SK-N-MC (cell line): ENCODE measurements at places on chromosomes 4 and X.

GRCh38 chrX:84830836-84831235 lies 172.8 kb upstream of the APOOL start:
- no peak for DNase-seq

GRCh38 chr4:26433556-26433955 lies 56.7 kb downstream of the CCKAR start:
- no peak for DNase-seq

DNA sequence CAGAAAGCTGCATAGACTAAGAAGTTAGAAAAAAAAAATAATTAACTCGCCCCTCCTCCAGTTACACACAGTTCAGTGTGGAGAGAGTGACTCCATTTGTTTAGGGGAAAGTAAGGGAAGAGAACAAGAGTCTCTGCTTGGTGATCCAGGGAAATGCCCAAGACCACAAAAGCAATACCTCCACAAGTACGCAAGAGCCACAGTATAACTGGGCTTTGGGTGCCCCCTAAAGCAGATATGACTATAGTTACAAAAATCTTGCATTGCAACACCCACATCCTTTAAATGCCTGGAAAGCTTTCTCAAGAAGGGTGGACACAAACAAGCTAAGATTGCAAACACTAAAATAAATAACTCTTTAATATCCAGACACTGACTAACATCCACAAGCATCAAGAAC lies 164.2 kb upstream of the NRK start:
- DNase-seq, result no peak

- no peak for DNase-seq
Observed at GRCh38 chr4:152528060-152528459, 7.8 kb downstream of the FBXW7 start.

DNA sequence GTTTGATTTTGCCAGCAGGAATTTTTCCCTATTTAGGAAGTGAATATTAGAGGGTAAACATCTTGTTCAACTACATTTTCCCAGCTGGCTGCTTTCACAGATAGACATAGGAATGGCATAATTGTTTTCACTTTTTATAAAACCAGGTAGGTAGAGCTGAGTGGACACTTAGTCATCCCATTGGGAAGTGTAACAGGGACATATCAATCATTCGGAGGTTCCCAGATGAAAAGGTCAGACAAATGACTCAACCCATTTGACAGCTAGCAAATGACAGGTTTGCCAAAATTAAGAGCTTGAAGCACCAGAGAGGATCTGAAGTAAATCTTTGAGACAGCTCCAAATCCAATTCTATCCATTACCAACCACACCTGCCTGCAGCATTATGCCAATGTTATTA lies 205.3 kb downstream of the SLC39A8 start:
- no peak for DNase-seq

GRCh38 chr4:183057255-183057654 lies 41.8 kb upstream of the WWC2 start:
- no peak for DNase-seq

DNA sequence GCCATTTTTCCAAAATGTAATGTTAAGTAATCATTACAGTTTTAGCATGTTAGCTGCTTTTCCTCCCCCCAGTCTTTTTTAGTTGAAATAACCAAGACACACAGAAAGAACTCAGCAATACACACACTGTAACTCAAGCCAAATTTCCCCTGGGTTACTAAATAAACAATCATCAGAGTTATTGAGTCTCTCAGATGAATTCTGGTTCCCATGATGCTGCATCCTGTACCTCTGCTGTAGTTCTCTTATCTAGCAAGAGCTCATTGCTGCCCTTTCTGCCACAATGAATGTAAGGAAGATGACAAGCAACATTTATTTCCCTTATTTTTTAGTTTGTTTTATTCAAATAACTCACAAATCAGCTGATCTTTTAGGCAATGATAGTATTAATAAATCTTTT lies 185.1 kb downstream of the ARHGAP6 start:
- no peak for DNase-seq

GRCh38 chr4:143417679-143418403 lies 81.2 kb downstream of the GAB1 start:
- DNase-seq, result no peak

GRCh38 chr4:90122355-90122748 lies 4.8 kb upstream of the CCSER1 start:
- no peak for DNase-seq

- no peak for DNase-seq
Observed at GRCh38 chrX:16869393-16870094, 618 bp downstream of the RBBP7 start.

DNA sequence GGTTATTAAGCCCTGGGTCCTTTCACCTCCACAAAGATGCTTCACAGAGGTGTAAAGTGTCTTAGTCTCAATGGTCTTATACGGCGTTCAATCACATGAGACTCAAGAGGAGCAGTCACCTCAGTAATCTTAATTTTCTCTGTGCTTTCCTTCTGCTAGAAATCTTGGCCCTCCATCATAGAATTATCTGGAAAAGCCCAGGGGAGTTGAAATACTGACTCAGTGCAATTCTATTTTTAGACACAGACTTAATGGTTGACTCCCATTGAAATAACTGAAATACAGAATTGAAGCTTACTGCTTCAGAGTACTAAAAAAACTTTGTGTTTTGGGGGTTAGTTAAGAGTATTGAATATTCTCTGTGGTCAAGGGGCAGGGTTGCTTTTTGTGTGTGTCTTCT lies 94.5 kb upstream of the IL15 start:
- no peak for DNase-seq

- DNase-seq, result no peak
Observed at GRCh38 chr4:180169394-180169793, 2073.8 kb upstream of the TENM3 start.

DNA sequence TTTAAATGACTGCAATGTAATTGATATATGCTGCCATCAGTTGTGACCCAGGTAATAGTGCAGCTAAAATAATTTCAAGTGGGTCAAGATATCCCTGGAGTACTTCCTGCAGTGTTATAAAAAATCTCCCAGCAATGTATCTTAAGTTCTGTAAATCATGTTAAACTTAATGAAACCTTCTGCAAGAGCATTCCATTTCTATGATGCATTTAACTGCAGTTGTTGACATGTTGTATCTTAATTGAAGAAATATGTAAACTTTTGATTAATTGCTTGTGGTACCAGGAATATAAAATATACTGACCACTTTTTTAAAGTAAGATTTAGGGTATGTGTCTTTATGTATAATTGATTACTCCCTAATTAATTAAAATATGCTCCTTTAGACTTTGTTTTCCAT lies 213.6 kb downstream of the AFF2 start:
- no peak for DNase-seq

- no peak for DNase-seq
Observed at GRCh38 chr4:28811025-28811424, 1909.1 kb upstream of the PCDH7 start.

GRCh38 chrX:45788315-45788714 lies 587.6 kb upstream of the DIPK2B start:
- no peak for DNase-seq
